A549 (cell line): ENCODE measurements at places on chromosomes 6 and 20.

GRCh38 chr20:6870559-6870958, 103.1 kb downstream of the BMP2 start:
- no peak for DNase-seq

GRCh38 chr6:30645989-30646388, 944 bp upstream of the C6orf136 start:
- no peak for DNase-seq

DNA sequence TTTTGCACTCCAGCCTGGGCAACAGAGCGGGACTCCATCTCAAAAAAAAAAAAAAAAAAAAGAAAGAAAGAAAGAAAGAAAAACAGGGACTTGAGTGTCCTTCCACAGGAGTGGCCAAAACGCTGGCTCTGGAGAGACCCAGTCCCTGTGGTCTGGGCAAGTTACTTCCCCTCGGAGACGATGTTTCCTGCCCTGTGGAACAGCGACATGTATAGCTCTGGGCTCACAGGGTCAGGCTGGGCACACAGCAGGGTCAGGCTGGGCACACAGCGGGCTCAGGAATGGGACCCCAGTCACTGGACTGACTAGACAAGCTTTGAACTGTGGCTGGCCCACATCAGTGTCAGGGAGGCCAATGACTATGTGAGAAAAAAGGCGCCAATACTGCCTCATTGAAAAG, 110.7 kb downstream of the ASXL1 start:
- DNase-seq, result no peak

- no peak for DNase-seq
These were observed 17.5 kb downstream of the L3MBTL1 start for GRCh38 chr20:43525021-43525420.

DNA sequence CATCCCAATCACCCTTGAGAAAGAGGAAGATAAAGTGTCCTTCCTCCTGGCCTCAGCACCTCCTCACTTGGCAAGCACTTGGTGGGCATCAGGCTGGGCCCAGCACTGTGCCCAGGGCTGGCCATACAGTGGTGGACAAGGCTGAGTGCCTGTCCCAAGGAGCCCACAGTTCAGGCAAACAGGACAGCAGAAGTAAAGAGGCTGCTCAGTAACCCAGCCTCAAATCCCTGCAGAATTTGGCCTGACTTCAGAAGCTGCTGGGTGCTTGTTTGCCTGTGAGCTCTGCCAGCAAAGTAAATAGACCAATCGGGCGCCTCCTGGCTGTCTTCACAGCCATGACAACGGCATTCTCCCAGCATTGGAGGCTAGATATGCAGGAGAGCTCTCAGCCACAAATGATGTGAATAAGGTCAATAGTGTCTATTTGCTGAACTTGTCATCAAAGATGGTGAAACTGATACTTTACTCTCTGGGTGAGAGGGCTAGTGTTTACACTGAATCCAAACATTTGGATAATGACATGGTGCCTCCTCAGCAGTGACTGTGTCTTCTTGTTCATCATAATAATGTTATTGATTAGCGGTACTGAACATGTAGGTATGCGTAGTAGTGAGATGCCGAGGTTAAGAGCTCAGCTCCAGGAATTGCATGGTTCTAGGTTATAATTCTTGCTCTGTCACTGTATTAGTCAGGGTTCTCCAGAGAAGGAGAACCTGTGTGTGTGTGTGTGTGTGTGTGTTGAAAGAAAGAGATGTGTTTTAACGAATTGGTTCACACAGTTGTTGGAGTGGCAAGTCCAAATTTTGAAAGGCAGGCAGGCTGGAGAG, 36.9 kb upstream of the FANCE start:
- DNase-seq, result peak; percentile 83

DNA sequence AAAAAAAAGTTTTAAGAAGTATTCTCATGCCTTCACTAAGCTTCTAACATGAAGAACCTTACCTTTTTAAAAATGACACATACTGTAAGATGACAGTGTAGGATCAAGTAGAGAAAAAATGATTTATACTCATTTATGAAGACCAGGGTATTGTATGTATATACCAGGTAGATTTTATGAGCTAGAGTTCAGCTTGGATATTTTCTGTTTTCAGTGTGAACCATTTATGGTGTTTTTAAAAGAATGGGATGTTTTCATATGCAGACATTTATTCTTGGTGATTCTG, 24.4 kb downstream of the DUSP22 start:
- no peak for DNase-seq
